Stimulated activated CD8-positive, alpha-beta memory T cell treated with anti-CD3 and anti-CD28 coated beads, Interleukin-15, amount 100 ng/mL, for 24 hours (primary cell): ENCODE measurements at places on chromosomes 4 and X.

GRCh38 chr4:24956763-24957162 is 43.9 kb upstream of the CCDC149 start:
- DNase-seq: no peak

DNA sequence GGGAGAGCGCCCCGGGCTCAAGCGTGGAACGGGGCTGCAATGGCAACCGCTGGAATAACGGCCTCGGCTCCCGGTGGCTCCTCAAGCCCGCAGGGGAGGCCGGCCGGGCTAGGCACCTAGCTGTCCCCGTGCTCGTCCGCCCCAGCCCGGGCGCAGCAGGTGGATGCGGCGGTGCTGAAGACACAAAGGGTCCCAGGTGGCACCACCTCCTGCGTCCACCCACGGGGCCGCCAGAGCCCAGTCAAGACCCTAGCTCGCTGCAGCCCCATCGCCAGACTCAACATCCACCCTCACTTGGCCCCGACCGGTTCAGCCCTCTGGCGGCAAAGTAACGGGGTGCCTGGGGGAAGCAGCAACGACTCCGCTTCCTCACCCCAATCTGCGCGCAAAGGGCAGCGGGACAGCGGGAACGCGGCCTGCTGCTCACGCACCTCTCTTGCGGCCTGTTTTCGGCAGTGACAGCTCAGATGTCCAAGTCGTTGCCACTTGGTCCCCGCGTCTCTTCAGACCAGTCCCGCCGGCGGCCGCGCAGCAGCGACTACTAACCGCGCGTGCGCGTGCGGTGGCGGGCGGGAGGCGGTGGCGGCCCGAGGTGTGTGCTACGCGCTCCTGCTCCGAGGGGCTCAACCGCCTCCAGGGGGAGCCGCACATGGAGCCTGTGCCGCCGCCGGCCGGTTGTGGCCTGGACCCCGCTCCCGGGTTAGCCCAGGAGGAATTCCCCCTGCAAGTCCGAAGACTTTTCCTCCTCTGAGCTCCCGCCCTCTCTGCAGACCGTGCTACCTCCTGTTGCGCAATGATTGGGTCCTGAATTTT is at the start of gene CLGN:
CLGN (minus strand) TSS at position 543 of the 813 bp plus-strand sequence. CDS start 14,570 bp downstream, outside the sequence.
- DNase-seq: peak; percentile 37

- no peak for DNase-seq
Observed at GRCh38 chr4:52910115-52910514, 48.0 kb downstream of the RASL11B start.

GRCh38 chrX:74232859-74233258 is 71.1 kb upstream of the ZCCHC13 start:
- DNase-seq: no peak

- no peak for DNase-seq
Observed at GRCh38 chr4:129231945-129232588, 136.1 kb downstream of the C4orf33 start.

GRCh38 chr4:184380707-184381106 is 93.6 kb downstream of the IRF2 start:
- DNase-seq: no peak

DNA sequence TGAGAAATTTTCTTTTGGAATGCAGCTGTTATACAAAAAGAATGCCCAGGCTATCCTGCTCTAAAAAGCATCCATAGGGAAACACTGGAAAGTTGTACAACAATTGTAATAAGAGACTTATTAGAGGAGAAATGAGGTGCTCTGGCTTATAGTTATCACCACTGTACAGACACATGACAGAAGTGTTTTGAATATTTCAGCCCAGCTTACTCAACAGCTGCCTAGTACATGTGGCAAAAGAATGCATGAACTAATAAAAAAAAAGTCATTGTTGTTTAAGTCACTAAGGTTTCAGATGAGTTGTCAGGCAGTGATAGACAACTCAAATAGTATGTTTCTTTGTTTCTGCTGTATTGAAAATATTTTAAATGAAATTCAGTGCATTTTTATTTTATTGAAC is 307.7 kb downstream of the GPM6A start:
- DNase-seq: no peak

DNA sequence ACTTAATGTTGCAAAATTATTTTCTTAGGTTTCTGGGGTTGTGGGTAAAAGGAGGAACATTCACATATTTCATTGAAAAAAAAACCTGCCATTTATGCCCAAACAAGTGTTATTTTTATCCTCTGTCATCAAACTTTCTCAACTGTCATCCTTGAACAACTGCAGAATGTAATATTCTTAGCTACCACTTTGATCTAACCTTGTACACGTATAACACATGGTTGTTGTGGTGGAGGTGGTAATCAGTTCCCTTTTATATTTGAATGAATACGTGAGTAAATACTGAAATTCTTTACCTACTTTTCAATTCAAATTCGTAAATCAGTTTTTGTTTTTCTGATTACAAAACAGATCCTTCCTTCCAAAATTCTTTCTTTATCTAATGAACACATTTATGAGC is 3.8 kb upstream of the AMMECR1 start:
- DNase-seq: no peak

DNA sequence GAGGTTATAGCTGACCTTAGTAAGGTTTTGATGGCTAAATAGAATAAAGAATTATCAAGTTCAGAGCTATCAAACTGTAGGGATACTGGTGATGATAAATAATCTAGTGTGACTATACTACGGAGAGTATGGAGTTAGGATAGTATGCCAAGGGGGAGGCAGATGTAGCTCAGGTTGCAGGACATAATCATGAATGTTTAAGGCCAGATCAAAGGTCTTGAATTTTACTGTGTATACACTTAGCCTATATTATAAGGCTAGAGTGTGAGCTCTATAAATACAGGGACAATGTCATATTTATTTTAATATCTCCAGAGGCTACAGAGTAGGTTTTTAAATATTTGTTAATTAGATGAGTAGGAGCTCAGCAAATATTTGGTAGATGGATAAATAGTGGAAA is 131.1 kb upstream of the STIM2 start:
- no peak for DNase-seq

- no peak for DNase-seq
Observed at GRCh38 chrX:73563738-73564068, 706 bp downstream of the CHIC1 start.

- DNase-seq: no peak
Observed at GRCh38 chr4:535181-535923, 36.3 kb downstream of the PIGG start.
